Activated T-helper 1 cell treated with anti-CD3 and anti-CD28 coated beads, Interleukin-2, amount 50 U/mL, for 16 hours (primary cell): ENCODE measurements at places on chromosomes 5 and 9.

GRCh38 chr5:94884311-94884710 lies 265.8 kb downstream of the SLF1 start:
- no peak for DNase-seq

DNA sequence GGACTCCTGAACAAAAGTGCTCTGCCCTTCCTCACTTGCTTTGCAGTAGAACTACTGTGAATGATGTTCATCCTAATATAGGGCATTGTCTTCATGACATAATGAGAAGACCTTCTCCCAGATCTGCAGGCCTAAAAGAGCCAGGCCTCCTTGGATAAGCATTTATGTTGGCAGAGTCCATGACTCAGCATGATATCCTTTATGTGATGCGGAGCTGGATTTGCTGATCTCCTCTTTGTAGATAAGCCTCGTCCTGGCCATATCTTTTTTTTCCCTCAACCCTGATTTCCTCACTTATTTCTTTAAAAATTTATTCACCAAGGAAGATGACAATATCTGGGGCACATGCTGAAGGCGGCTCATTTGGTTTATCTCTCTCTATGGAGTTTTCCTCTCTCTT lies 62.4 kb upstream of the TAS2R1 start:
- no peak for DNase-seq

DNA sequence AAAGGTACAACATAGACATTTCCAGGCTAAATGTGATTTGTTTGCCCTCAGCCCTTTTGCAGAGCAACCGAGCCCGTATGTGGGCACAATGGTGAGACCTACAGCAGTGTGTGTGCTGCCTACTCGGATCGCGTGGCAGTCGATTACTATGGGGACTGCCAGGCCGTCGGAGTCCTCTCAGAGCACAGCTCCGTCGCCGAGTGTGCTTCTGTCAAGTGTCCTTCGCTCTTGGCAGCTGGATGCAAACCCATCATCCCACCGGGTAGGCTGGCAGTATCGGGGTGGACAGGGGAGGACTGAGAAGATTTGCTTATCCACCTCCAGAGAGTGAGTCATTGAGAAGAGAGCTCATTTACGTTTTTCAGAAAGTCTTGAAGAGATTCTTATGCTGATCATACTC lies 17.8 kb upstream of the GLIPR2 start:
- DNase-seq = no peak

DNA sequence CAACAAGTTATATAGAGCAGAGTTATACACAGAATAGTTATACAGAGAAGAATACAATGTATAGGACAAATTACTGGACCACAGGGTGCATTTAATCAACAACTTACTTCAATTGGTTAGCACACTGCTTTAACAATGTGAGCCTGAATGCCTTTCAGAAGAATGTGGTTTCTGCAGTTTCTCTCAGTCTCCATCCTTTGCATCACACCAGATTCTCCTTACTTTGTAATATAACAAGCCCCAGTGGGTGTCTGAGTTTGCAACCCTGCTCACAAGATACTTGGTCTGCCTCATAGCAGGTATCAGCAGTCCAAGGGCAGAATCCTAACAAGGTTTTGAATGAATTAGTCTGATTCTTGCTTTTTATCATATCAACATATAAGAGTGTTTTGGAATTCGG lies 114.6 kb downstream of the GABRB2 start:
- DNase-seq = no peak

DNA sequence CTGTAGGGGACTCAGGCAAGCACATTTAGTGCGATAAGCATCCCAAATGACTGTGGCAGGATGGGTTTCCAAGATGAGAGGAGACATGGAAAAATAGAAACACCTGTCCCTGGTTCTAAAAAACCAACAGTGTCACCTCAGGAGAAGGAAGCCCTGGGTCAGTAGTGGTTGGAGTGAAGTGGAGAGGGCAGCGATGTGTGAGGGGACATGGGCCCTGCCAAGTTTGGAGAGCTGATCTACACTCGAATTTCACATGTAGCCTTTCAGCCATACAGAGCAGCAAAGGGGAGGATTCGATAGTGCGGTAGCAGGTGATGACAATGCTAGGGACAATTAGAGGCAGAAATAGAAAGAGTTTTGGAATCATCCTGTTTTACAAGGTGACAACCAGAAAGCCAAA lies 32.6 kb upstream of the LHX2 start:
- DNase-seq = no peak

GRCh38 chr5:174482607-174483024 lies 241.8 kb upstream of the MSX2 start:
- DNase-seq = no peak

- no peak for DNase-seq
Measured at GRCh38 chr5:128765448-128766061, 199.7 kb upstream of the SLC27A6 start.

DNA sequence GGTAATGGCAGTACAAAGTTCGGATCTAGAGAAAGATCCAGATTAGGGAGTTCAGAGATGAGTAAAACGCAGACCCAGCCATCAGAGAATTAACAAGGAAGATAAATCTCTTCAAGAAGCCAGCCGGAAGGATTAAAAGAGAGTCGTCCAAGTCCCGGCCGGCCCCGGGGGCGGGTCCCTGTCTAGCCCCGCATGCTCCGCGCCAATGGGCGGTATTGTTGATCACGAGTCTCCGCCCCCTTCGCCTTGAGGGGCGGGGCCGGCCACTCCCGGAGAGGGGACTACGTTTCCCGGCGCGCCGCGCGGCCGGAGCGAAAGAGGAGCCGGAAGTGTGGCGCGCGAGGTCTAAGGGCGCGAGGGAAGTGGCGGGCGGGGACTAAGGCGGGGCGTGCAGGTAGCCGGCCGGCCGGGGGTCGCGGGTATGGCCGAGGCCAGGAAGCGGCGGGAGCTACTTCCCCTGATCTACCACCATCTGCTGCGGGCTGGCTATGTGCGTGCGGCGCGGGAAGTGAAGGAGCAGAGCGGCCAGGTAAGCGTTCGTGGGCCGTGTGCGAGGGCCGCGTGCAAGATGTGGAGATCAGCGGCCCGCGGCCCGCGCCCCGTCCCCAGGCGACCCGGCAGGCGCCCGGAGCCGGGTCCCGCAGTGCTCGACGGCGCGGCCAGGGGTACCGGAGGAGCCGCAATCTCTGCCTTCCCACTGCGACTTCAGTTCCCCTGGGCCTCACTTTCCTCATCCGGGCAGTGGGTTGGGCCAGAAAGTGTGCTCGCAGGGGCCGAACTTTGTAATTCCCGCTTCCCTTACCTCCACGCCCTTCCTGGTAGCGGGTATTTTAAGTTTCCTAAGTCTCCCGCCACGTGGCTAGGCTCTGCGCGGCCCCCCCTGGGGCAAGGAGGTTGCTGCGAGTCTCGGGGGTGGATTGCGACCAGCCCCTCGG lies at the start of gene TCOF1:
Gene TCOF1 (plus strand): TSS at position 372 of the 935 bp plus-strand sequence. CDS start 50 bp downstream, at position 422.
- DNase-seq = peak; percentile 94

- DNase-seq = no peak
Measured at GRCh38 chr9:129416821-129417539, 203.9 kb downstream of the C9orf50 start.

DNA sequence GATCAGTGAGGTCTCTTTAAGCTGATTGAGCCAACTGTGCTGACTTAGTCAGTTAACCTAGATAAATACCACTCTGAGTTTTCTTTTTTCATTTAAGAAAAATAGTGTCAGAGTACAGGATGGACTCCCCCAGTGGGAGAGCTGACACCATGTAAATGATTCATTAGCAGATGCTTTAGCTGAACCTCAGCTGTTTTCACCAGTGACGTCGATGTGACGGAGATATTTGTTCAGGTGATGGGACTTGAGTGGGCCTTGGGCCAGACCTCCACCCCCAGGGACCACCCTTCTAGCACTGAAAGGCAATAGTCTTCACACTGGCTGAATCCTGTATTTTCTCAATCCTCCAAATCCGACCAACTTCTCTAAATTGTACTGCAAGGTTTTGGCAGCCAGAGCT lies 196.1 kb downstream of the GAS1 start:
- DNase-seq = no peak

DNA sequence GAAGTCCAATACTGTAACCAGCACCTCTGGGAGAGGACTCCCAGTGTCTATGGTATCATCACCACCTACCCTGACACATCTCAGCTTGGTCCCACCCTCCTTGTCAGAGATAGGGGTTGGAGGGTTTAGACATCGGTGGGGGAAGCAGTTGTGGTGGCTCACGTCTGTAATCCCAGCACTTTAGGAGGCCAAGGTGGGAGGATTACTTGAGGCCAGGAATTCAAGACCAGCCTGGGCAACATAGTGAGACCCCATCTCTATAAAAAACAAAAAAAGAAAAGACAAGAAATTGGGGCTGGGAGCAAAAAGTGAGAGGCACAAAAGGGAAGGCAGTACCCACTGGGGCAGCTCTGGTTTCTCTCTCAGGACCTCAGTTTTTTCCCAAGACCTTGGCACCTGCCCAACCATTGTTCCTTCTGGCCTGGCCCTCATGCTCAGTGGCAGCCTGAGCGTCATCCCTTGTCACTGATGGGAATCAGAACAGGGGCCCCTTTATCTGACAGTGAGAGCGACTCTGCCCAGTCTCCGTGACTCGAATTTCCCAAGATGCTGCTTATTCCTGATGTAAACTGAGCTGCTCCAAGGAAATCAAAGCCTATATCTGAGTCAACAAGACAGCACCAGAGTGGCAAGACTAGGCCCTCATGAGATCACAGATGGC lies 80.5 kb upstream of the HSPA9 start:
- no peak for DNase-seq
